Activated CD4-positive, alpha-beta T cell treated with anti-CD3 and anti-CD28 coated beads, Interleukin-10, Interleukin-2, amounts not matched to agents 100 ng/mL and 50 ng/mL, durations not matched to agents 16 hours and 8 hours (primary cell): ENCODE measurements at places on chromosomes 2 and 18.

- DNase-seq = peak; percentile 80
Measured at GRCh38 chr2:44955593-44956392, 14.3 kb downstream of the SIX3 start.

DNA sequence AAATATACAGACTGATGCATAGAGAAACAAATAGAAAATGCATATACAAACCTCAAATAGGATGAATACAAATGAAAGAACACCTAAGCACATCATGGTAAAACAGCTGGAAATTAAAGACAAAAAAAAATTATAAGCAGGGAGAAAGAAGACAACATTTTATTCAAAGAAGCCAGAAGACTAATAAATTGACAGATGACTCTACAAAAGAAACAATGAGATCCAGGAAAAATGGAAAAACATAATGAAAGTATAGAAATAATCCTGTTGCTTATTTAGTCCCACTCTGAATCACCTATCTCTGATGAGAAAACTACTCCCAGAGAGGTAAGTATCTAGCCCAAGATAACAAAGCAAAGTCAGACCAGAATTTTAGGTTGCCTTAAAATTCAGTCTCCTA lies 143.4 kb downstream of the RBM43 start:
- DNase-seq = no peak

GRCh38 chr18:72935744-72936143 lies 68.0 kb upstream of the NETO1 start:
- no peak for DNase-seq

DNA sequence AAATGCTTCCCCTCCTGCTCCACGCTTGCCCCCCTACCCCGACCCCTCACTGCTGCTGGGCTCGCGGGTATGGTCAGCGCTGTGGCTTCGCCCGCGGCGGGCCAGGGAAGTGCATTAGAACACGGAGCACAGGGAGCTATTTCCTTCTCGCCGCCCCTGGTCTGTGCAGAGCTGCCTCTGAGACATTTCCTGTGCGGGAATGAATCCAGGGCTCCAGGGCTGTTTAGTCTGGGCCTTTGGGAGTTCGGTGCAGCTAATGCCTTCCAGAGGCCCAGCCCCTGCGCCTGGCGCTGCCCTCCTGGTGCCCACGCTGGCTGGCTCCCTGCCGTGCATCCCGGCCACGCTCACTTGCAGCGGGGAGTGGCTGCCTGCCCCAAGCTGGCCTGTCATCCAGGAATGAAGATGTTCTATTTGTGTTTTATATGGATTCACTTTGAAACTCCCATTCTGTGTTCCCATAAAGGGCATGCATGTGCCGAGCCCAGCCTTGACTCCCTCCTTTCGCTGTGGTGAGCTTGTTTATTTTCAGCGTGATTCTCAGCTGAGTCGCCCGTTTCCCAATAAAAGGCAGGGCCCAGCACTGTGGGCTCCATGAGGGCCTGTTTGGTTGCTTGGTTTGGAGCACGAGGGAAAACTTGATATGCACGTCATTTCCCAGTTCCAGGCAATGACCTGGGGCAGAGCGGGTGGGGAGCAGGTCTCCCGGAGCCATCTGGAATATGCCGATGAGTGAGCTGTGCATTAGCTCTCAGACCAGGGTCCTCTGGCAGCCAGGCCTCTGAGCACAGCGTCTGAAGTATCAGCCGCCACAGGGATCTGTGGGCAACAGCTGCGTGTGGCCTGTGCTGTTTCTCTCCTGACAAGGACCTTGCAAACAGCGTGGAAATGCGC lies 42.7 kb downstream of the SH3RF3 start:
- DNase-seq = no peak

GRCh38 chr2:231360401-231360800 lies 35.1 kb upstream of the B3GNT7 start:
- no peak for DNase-seq
